Mesenchymal stem cell (in vitro differentiated cells and primary cell): ENCODE measurements at places on chromosomes 2 and 18.

DNA sequence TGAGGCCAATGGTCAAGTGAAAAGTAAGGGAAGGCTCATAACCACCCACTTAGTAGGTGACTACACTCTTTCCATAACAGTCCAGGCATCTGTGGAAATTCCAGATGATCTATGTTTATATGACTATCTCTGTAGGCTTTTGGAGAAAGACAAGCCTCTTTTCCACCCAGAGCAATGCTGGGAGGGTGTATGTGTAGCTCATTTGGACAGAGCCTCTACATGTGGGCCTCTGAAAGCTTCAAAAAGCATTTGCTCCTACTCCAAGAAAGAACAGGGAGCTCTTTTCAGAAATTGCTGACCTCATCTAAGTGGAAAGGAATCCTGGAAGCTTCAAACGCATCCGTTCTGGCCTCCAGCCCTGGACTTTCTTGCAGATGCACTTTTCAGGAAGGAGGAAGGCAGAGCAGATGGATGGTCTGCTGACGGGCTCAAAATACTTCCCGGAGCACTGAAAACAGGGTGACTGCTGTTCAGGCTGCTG, 308.7 kb downstream of the LRATD1 start:
- no peak for DNase-seq

GRCh38 chr2:100397118-100397860, 20.2 kb downstream of the CHST10 start:
- no peak for DNase-seq

DNA sequence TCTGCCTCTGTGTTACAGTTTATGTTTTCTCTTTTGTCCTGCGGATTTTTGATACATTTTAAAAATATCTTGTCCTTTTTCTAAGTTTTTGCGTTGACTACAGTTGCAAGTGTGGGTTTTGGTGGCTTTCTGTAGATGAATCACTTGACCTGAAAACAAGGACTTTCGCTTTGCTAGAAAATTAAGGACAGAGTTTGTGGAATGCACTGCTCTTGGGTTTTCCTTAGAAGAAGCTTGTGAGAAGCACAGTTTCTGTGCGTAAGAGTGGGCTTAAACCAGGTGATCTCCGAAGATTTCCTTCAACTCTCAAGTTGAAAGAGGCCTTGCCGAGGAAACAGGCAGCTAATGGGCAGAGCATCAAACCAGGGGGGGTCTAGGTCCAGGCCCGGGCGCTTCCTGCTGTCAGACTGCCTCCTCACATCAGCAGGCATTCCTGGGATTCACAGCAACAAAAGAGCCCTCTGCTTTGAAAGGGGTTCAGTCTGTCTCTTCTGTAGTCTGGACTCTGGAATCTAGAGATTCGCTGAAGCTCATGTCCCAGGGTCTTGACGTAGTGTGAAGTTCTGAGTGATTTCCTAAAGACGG, 17.3 kb downstream of the NCK2 start:
- peak; percentile 38 for DNase-seq

DNA sequence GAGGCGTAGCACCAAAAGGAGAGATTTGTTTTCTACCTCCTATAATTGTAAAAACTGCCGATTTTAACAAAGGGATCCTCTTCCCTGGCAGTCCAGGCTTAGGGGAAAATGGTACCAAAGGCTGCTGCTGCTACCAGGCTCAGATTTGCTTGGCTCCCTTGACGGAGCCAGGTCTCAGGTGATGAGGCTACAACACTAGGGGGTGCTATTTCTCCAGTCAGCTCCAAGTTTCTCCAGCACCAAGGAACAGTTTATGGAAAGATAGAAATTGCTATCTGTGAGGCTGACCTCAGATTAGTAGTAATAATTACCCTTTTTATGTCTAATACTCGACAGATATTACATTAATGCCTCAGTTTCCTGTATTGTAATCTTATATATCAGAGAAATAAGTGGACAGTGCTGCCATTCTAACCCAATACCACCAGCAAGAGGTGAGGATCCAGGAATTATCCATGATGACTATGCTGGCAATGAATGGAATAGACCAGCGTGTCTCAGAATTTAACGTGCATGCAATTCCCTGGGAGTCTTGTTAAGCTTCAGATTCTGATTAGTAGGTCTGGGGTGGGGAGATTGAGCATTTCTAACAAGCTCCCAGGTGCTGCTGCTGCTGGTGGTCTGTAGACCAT, 111.3 kb downstream of the ESCO1 start:
- DNase-seq: peak; percentile 54

DNA sequence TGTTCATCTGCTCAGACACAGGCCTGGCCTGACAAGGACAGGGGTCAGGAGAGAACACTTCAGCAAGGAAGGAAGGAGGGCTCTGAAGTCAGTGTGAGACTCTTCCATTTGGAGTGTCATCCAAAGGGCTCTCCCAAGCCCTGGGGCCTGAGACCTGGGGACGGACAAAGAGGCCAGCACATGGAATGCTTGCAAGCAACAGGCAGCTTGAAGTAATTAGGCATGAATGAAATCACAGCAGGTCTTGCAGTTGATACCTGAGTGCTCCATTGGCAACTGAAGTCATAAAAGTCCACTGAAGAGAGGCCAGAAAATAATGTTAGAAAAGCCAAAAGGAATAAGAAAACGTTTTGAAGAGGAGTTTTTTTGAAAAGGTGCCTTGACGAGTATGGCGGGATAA, 231.7 kb downstream of the VAPA start:
- no peak for DNase-seq

- DNase-seq: no peak
These were observed 144.4 kb downstream of the PTPRM start for GRCh38 chr18:7711495-7711894.

DNA sequence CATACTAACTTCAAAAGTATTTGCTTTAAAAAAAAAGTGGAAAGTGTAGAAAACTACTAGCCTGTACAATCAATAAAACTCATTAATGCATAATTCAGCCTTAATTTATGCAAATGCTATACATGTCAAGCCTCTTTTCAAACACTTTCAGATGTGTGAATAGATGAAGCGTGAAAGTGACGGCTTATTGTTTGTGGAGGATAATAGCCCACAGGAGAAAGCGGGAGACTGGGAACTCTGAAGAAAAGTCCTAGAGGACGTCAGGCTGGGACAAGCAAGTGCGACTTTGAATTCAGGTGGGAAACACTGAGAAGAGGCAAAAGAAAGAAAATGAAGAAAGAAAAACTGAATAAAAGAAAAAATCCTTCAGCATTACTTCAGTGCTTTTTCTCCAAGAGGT, 108.5 kb downstream of the STK39 start:
- DNase-seq: no peak

GRCh38 chr2:144503242-144503641, 16.7 kb downstream of the ZEB2 start:
- DNase-seq: no peak

DNA sequence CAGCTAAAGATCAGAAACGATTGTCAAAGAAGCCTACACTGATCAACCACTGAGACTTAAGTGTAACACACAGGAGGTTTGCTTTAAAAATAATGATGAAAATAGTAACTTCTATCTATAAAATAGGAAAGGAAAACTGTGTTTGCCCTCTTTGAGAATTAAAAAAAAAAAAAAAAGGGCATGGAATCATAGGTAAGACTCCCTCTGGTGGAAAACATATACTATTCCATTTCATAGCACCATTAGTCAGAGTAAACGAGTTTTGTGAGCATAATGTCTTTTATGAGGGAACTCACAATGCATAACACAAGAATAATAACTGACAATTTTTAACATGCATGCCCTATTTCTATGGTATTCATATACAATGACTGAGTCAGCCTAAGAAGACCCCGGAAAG, 36.3 kb downstream of the SLC35F5 start:
- peak; percentile 35 for DNase-seq

DNA sequence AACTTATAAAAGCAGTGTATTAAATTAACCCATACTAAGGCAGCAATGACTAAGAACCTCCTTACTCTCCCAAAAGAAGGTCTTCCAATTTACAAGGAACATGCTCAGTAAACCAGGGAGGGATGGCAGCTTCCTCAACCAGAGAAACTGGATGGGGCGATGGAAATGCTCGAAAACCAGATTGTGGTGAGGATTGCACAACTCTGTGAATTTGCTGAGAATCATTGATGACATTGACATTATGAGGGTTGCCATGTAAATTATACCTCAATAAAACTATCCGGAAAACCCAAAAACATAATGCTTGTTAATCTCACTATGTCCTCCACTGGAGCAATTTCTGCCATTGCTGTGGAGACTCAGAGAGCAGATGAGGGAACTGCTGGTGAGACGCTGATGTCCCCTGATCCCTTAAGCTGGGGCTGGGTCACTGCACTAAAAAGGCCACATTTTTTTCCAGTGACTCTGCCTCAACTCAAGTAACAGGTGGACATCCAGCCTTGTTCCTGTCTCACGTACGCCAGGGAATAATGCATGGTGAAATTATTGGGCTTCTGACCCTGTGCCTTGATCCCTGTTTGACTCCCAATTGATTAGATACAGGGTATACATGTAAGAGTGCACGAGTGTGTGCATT, 288.3 kb downstream of the CYP26B1 start:
- DNase-seq: no peak

DNA sequence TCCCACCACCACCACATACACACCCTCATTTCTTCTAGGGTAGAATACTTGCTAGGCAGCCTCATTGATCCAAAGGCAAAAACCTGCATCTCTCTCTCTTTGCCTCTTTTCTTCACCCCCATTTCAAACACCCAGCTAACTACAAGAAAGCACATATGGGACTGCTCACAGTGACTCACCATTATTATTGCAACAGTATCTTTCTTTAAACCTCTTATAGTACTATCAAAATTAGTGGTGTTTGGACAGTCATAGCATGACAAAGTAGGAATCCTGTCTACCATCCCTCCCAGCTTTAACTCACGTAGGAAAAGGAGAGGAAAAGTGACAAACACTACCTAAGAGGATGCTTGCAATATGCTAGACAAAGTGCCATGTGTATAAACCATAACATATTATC, 422.5 kb upstream of the CRIM1 start:
- peak; percentile 72 for DNase-seq

DNA sequence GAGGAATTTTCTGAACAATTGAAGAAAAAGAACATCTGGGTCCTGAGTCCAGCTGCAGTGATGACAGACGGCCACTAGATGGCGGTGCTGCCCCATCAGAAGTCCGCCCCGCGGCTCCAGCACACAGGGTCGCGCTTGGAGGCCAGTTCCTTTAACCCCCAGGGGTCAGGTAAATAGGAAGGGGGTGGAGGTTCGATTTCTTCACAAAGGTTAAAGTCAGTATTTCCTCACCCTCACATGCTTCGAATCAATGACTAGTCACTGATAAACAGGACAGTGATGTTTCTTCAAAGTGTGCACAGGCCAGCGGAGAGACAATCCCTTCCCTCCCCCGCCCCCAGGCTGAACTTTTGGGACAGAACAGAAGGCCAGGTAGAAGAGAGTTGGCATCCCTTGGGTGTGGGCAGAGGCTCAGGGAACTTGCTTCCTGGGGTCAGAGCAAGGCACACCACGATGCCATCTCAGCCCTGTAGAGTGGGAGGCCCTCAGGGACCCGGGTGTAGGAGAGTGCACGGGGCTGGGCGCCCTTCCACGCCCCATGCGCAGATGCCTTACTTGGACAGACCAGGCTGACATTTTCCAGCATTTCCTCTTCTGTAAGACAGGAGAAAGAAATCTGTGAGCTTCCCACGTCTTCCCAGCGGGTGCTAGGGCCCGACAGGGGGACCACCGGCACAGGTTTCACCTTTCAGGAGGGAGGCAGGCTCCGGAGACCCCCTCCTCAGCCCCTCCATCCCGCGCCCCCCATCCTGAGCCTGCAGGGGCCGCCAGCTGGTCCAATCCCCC, 722 bp downstream of the APOB start:
- peak; percentile 50 for DNase-seq

- no peak for DNase-seq
These were observed 455.8 kb upstream of the SALL3 start for GRCh38 chr18:78523850-78524249.

GRCh38 chr18:36408606-36409005, 111.1 kb downstream of the FHOD3 start:
- DNase-seq: no peak

DNA sequence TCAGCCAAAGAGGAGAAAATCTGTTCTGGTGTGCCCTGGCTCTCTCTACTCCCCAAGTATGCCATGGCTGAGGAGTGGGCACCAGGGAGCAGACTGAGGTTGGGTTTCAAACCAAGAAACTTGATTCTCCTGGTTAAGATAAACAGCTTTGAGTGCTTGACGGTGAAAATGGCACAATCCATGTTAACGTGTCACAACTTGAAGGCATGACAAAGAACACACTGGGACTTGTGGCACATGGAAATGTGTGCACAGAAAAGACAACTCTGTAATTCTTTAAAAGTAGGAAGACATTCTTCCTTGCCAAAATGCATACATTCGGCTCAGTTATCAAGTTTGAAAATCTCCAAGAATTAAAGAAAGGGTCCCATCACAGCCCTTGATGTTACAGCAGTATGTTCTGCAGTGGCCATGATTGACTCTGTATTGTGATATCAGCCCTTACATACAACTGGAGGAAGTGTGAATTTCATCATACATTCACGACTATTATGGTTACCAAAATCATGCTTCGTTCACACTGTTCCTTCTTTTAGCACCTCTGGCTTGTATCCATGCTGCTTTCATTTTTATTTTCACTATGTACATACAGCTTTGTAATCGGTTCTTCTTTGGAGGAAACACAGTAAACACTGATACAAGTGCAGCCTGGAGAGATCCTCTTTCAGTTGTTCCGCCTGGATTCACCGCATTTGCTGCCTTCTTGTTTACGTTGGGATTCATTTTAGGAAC, 15.6 kb upstream of the ACTG2 start:
- DNase-seq: no peak

DNA sequence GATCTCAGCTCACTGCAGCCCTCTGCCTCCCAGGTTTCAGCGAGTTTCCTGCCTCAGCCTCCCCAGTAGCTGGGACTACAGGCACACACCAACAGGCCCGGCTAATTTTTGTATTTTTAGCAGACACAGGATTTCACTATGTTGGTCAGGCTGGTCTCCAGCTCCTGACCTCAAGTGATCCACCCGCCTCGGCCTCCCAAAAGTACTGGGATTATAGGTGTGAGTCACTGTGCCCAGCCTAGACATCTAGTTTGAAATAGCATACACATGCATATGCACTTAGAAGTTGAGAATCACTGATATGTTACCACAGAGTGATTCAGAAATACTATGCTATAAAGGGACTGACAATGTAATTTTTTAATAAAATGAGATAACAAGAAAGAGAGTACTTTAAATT, 69.8 kb upstream of the CDKL4 start:
- peak; percentile 41 for DNase-seq

DNA sequence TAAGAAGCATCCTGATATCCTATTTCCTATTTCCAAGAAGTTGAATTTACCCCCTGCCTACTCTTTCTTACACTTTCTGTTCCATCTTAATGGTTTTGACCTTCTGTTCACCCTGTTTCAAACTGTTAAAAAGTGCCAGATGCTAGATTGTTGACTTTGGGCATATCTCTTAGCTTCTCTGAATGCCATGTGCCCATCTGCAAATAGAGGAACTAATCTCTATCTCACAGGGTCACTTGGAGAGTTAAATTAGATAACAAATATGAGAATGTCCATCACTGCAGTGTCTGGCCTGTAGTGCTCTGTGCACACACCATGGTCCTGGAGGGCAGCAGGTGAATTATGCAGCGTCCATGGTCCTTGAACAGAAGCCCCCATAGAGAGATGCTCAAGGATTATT, 83.8 kb downstream of the LRATD1 start:
- no peak for DNase-seq
